ENCODE measurements at places on chromosomes 7 and 10. TPM values are rescaled to one million over a fixed set of nuclear protein-coding genes. Genes with fewer than 3 reads are reported as not detected.

The LIPN gene
- not detected for total RNA-seq

The BMPER gene
- total RNA-seq: 11.2 TPM

The GNAT3 gene
- not detected for total RNA-seq

The SPOCK2 gene
- 0.83 TPM for total RNA-seq

The RPEL1 gene
- total RNA-seq: under 0.01 TPM

The SPRN gene
- total RNA-seq: 3.1 TPM

The HECW1 gene
- 4.9 TPM for total RNA-seq

The SOSTDC1 gene
- 0.15 TPM for total RNA-seq

The ZC3HAV1L gene
- 7.1 TPM for total RNA-seq

The BAIAP2L1 gene
- 1.3 TPM for total RNA-seq

The GARIN1A gene
- 1.5 TPM for total RNA-seq

The GRID1 gene
- total RNA-seq: not detected

The GPR22 gene
- not detected for total RNA-seq

The GJD4 gene
- total RNA-seq: not detected

All from smooth muscle cell of trachea (primary cell).